Daoy (cell line): ENCODE measurements at places on chromosomes 7 and 10. TPM values are rescaled to one million over a fixed set of nuclear protein-coding genes. Genes with fewer than 3 reads are reported as not detected.

Gene ELFN1
- total RNA-seq: 0.15 and 1.1 TPM in 2 replicates

Gene SUGCT
- 8.3 and 11.8 TPM in 2 replicates for total RNA-seq

Gene C7orf33
- total RNA-seq: not detected in 2 replicates

GRCh38 chr10:67277402-67277801 is 351.6 kb downstream of the LRRTM3 start:
- no peak for DNase-seq

- DNase-seq: no peak
Measured at GRCh38 chr7:81745637-81746036, 24.2 kb downstream of the HGF start.

DNA sequence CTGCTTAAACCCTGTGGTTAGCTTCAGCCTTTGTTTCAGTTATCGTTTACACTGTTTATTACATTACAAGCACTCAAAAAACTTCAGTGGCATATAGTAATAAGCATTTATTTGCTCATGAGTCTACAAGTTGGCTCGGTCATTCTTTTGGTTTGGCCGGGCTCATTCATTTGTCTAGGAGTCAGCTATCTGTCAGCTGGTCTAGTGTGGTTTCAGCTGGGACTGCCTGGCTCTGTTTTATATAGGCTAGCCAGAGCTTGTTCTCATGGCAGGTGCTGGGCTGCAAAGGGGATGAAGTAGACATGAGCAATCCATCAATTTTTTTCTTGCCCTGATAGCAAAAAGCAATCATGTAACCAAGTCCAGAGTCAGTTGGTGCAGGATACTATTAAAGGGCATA is 103.6 kb downstream of the MKLN1 start:
- no peak for DNase-seq

- no peak for DNase-seq
Measured at GRCh38 chr10:29687421-29688164, 52.8 kb upstream of the SVIL start.

- DNase-seq: no peak
Measured at GRCh38 chr10:64113792-64114191, 592.6 kb downstream of the REEP3 start.

- no peak for DNase-seq
Measured at GRCh38 chr10:7281429-7281828, 129.4 kb downstream of the SFMBT2 start.

GRCh38 chr7:133941496-133941895 is 185.6 kb upstream of the LRGUK start:
- no peak for DNase-seq

DNA sequence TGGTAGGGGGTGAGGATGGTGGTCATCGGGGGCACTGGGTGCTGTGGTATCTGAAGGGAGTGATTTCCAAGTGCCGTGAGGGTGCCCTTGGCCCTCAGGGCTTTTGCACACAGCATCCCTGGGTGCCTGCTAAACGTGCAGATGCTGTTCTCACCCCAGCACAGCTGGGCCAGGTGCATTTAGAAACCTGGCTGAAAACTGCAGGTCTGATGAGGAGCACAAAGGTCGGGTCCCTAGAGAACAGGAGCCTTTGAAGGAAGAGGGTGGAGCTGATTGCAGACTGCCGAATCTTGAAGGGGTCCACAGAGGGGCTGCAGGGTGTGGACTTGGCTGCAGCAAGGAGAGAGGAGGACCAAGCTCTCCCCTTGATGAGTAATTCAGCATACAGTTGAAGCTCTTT is 32.0 kb downstream of the ZMIZ1 start:
- no peak for DNase-seq

DNA sequence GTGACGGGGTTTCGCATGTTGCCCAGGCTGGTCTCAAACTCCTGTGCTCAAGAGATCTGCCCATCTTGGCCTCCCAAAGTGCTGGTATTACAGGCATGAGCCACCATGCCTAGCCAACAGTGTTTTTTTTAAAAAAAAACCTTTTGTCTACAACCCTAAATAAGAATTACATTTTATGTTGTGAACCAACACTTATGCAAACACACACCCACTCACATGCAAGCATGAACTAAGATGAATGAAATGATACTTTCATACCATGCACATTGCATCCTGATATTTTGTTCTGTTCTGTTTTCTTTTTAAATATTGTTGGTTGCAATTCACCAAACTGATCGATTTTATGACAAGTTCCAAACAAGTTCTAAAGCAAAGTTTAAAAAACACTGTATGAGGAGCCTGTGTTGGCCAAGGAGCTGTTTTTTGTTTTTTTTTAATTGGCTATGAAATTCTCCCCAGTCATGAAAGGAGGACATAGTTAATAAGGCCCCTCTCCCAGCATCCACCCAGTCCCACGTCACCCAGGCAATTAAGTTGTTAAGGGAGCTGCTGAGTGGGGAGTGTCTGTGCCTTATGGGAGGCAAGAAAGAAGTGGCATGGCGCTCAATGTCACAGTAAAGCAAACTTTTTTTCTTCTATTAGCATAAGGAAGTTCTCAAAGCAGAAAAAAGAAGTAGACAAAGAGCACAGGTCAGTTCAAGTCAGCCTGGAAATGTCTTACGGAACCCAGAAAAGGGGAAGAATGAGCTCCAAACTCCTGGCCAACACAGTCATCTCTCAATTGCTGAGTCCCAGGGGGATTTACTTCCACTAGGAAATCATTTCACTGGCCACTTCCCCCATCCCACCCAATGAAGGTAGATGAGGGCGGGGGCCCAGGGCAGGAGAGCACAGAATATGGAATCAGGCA is 50.1 kb downstream of the NOD1 start:
- no peak for DNase-seq

GRCh38 chr10:72852508-72852907 is 41.0 kb upstream of the OIT3 start:
- DNase-seq: no peak
